Heart left ventricle (tissue), 16 donors: ENCODE measurements at places on chromosomes 3 and 15.

- no peak for DNase-seq
Observed at GRCh38 chr3:133038731-133039375, 662 bp downstream of the TMEM108 start.

DNA sequence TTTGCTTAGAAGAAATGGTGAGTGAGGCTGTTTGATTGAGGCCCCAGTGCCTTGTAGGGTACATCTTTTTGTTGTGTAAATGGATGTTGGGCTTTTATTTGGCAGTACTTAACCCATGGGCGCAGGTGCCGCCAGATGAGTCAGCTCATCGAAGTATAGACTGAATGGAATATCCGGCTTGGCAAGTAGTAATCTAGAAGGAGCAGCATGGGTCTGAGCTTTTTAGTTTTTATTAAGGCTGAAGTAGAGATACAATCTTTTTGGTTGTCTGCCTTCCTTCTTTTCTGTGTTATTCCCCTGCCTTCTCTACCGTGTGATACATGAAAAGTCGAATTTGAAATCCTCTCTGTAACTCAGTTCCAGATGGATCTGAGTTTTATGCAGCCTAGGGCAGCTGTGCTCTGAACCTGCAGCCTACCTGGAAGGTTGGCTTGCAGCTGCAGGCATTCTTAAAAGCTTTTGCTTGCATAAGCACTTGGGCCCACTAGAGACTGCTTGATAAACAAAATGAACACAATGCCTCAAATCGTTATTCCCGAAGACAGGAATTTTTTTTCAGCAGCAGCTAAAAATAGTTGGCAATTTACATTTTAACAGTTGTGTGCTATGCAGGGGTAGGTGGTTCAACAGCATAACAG, 177.5 kb upstream of the CGNL1 start:
- DNase-seq = no peak

GRCh38 chr15:98904544-98904943, 103.0 kb downstream of the PGPEP1L start:
- no peak for DNase-seq

- no peak for DNase-seq
Observed at GRCh38 chr15:99923711-99924110, 190.5 kb upstream of the LYSMD4 start.

DNA sequence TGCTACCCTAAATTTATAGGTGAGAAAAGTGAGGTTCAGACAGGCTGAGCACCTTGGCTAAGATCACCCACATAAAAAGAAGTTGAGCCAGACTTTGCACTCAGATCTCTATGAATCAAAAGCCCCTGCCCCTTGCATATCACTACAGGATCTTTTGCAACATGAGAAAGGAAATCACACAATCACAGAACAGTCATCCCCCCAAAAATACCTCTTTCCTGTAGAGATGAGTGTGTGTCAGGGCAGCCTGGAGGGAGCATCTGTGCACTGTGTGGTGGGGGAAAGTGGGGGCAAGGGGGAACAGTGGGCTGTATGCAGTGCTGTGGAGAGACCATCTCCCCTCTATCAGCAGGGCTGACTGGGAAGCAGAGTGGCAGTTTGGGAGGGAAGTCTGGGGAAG, 46.6 kb downstream of the EPHB3 start:
- DNase-seq = no peak

- DNase-seq = peak; percentile 88
Observed at GRCh38 chr15:99925661-99926461, 192.6 kb upstream of the LYSMD4 start.

- DNase-seq = no peak
Observed at GRCh38 chr3:156323466-156323865, 203.1 kb downstream of the KCNAB1 start.

DNA sequence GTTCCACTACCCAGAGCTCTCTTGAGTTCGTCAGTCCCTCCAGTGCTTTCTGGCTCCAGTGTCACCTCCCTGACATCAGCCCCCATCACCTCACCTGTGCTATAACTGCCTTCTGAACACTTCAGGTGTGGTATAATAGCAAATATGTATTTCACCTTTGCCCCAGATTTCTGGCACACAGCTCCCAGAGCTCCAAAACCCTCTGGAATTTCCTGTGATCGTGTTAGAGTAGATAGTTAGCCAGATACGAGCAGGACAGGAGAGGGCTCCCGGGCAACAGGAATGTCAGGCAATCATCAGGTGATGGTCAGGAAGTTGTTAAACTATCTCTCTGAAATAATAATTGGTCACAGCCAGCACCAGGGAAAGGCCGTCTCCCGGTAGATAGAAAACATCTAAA, 22.6 kb upstream of the LIMD1 start:
- no peak for DNase-seq

- DNase-seq = no peak
Observed at GRCh38 chr15:75360391-75360790, 8.0 kb downstream of the MAN2C1 start.

DNA sequence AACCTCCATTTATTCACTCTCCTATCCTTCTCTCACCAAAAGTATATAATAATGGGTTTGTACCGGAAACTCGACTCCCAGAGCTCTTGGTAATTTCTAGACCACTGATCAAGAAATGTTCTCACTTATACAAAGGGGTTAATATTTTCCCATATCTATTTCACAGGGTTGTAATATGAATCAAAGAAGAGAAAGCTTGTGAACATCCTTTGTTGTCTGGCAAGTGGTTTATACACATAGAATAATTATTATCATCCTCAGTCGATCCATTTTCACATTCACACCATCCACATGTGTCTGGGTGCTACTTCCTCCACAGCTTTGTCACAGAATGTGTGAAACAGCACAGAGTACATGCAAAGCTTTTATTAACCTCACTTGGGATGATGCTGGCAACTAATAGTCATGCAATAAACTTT, 29.9 kb upstream of the STT3B start:
- no peak for DNase-seq

- DNase-seq = no peak
Observed at GRCh38 chr3:5613599-5613998, 426.1 kb downstream of the EDEM1 start.

DNA sequence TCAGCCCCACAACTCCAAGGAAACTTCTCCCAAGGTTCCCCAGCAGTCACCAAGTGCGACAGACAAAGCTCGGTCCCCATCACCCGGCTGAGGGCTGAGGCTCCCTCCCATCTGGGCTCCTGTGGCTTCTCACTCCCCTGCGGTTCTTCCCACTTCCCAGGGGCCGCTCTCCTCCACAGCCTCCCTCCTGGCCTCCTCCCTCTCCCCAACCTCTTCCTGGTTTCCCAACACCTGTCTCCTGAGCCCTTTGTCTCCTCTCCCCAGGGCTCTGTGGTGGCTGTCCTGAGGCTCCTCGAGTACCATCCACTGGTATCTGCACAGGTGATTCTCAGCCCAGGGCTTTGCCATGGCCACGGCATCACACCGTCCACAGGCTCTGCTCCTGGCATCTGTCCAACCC, 113.2 kb upstream of the NSMCE3 start:
- DNase-seq = no peak

DNA sequence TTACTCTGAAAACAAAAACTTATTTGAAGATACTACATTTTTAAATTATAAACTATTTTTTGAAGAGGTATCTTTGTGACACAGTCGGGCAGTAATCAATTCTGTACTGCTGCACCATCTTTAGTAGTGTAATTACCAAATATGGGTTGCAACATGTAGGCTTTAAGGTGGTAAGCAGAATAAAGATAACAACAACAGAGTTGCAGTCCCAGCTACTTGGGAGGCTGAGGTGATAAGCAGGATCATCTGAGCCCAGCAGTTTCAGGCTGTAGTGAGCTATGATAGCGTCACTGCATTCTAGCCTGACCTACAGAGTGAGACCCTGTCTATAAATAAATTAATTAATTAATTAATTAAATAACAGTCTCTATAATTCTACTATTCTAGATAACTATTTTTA, 6.0 kb downstream of the PLOD2 start:
- no peak for DNase-seq

- no peak for DNase-seq
Observed at GRCh38 chr3:102664126-102664525, 229.3 kb downstream of the ZPLD1 start.

GRCh38 chr3:14646589-14647413, 4.8 kb upstream of the CCDC174 start:
- no peak for DNase-seq

GRCh38 chr15:101288905-101289513, 6.0 kb downstream of the SNRPA1 start:
- no peak for DNase-seq

DNA sequence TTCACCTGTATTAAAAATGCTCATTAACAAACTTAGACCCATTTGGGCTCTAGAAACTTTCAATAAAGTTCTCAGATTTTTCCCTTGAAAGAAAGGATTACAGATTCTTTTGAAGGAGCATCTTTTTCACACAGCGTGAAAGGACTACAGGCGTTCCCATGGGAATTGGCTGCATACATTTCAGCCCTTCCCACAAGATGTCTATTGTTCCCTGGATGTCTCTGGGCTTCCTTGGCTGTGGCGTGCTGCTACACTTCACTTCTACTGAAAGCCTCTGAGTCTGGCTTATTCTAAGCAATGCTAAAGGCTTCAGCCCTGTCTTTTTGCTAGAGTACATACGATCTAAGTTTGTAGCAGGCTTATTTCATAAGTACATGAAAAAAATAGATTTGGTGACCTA, 1.4 kb downstream of the VEPH1 start:
- no peak for DNase-seq

GRCh38 chr3:43870120-43870519, 179.4 kb downstream of the ABHD5 start:
- no peak for DNase-seq

DNA sequence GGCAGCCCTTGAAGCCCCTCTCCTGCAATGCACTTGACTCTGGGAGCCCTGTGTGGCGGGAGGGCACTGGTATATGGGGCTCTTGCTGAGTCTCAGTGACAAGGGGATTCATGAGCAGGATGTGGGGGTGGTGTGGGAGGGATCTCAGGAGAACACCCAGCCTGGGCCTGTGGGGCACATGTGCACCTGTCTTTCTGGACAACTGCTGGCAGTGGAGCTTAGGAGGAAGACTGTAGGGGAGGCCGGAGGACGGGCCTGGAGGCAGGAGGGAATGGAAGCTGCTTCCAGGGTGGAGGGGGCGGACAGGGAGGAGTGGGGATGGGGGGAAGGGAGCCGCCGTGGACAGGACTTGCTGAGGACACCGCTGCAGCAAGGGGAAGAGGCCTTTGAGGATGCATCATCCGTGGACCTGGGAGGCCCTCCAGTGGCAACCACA, 10.8 kb upstream of the SNRPA1 start:
- DNase-seq = no peak

DNA sequence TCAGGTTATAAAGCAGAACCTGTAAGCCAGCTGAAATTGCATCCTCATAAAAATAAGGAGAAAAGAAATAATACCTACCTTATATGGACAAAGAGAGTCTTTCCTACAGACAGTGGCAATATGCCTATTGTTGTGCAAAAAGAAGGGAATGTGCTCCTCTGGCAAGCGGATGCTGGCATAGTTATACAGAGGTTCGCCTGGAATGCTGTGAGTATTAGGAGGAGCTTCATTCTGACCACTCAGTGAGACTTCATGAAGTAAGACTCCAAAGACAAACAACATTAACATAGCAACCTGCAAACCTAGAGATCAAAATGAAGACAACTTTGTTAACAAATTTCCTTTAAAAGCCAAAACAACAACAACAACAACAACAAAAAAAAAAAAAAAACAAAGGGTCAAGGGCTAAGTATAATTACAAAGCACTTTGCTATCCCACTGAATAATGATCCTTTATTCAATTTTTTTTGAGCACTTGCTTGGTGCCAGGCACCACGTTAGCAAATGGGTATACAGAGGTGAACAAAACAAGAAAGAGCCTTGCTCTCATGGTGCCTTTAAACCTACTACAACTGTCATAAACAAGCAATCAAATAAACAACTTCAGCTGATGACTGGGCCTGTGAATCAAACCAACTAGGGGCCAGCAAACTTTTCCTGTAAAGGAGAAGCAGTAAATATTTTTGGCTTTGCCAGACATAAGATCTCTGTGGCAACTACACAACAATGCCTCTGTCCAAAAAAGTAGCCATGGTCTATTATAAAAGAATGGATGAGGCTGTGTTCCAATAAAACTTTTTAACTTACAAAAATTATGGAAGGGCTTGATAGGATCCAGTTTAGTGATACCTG, 3.7 kb downstream of the EOGT start:
- no peak for DNase-seq

DNA sequence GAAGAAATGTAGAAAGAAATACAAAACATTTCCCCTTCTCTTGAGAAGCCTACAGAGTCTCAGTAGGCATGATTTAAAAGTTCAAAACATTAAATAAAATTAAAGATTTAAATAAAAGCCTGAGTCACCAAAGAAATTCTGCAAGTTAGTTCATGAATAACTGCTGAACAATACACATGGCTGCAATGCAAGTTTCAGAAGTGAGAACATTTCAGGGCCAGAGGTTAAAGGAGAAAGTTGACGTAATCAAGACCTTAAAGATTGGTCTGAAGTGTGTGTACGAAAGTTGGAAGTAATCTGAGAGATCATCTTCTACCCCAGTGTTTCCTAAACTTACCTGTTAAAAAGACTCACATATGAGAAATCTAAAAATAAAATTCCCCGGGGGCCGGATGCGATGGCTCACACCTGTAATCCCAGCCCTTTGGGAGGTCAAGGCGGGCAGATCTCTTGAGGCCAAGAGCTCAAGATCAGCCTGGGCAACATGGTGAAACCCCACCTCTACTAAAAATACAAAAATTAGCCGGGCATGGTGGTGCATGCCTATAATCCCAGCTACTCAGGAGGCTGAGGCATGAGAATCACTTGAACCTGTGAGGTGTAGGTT, 108.7 kb upstream of the PHLDB2 start:
- no peak for DNase-seq

DNA sequence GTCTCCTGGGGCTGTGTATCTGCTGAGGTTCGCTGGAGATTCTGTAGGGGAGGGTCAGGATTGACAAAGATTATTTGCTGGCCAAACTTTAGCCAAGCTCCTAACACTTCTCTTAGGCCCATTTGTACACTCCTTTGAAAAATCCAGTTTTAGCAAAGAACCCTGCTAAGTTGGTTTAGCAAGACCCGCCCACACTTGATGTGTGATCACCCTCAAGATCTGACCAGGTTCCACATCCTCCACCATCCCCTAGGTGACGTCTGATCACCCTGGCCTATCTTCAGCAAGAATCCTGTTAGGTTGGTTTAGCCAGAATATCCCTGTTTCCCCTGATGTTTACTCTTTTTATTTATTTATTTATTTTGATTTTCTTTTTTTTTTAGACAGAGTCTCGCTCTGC, 14.8 kb upstream of the SLC35G2 start:
- no peak for DNase-seq

- DNase-seq = no peak
Observed at GRCh38 chr3:156353563-156353962, 201.4 kb downstream of the SSR3 start.

- DNase-seq = no peak
Observed at GRCh38 chr15:44695294-44695693, 15.8 kb downstream of the PATL2 start.
